ENCODE measurements at places on chromosomes 3 and 15. TPM values are rescaled to one million over a fixed set of nuclear protein-coding genes. Genes with fewer than 3 reads are reported as not detected.

The CASR gene
- total RNA-seq, result not detected

The VEPH1 gene
- not detected for total RNA-seq

DNA sequence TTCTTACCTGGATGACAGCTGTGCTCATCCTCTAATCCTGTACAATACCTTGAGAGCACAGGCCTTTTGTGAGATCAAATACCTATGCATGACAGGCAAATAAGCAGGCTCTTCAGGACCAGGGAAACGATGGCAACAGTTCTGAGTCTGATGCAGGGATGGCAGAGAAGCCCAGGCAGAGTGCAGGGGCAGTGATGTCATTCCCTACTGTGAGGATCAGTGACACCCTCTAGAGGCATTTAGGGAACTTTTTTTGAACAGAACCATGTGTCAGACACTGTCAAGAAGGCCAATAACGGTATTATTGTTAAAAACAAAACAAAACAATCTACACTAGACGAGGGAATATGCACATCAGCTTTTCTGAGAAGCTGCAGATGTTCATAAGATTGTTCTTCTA is 314.8 kb upstream of the CTDSPL start:
- no peaks in the 10 kb centered on the region for H3K4me1 ChIP-seq
- DNase-seq, result no peak
- H3K27ac ChIP-seq, result no peak overlapping the region
- no peaks in the 10 kb centered on the region for H3K36me3 ChIP-seq

- H3K27ac ChIP-seq, result no peak overlapping the region
- no peak for DNase-seq
- no peaks in the 10 kb centered on the region for H3K27me3 ChIP-seq
- no peaks in the 10 kb centered on the region for H3K4me1 ChIP-seq
Measured at GRCh38 chr3:185029086-185029485, 123.8 kb downstream of the C3orf70 start.

The CSPG5 gene
- total RNA-seq, result 0.17 TPM

The ISL2 gene
- total RNA-seq, result not detected

DNA sequence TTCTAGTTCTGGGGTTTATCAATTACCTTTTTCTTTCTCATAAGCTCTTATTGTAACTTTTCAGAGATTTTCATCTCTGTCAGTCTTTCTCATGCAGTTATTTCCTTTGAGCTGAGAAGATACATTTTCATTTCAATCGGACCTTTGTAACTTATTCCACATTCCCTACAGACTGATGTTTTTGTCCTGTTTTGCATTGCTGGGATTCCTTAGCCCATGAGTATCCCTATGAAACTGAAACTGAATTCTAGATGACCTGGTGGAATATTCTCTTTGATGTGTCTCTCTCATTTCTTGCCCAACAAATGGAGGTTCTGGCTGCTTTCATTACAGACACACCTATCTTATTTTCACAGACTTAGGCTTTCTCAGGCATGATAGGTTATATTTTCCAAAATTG is 10.5 kb upstream of the EPHA6 start:
- peaks cover 2% of the 10 kb centered on the region for H3K27me3 ChIP-seq
- no peak overlapping the region for H3K4me3 ChIP-seq
- H3K36me3 ChIP-seq, result no peaks in the 10 kb centered on the region
- DNase-seq, result no peak

The ZNF502 gene
- total RNA-seq, result 1.0 TPM

DNA sequence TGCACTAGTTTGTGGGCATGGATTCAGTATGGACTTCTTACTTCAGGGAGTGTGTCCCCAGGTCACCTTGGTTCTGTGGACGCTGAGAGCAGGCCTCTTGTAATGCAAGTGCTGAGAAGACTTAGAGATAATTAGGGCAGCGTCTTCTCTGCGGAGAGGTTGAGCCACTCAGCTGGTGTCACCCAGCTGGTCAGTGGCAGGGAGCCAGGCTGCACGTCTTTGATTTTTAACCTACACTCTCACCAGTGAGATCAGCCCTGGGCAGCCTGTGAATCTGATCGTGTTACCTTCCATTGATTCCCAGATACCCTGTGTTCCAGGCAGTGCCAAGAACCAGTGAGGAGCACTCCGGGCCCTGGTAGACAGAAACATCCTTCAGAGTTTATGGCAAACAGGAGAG is 92.6 kb downstream of the SLCO3A1 start:
- H3K36me3 ChIP-seq, result no peaks in the 10 kb centered on the region
- H3K27me3 ChIP-seq, result no peaks in the 10 kb centered on the region
- H3K4me1 ChIP-seq, result peaks cover 29% of the 10 kb centered on the region
- no peak for DNase-seq

DNA sequence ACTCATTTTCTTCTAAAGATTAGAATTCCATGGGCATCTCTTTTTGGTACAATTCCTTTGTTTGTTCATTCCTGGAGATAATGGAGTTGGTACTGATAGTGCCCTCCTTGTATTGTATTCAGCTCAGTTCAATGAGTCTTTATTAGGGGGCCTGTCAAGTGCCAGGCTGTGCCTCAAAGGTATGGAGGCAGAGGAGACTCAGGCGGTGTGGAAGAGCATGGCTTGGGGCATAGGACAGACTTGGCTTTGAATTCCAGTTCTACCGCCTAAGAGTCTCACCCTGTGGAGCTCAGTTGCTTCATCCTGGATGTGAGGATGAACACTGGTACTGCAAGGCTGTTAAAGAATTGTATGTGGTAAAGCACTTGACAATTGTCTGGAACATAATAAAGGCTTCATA is 196.6 kb upstream of the IL12A start:
- no peak for DNase-seq
- no peak overlapping the region for H3K27ac ChIP-seq
- no peak overlapping the region for H3K4me3 ChIP-seq
- no peaks in the 10 kb centered on the region for H3K36me3 ChIP-seq
- peaks cover 11% of the 10 kb centered on the region for H3K27me3 ChIP-seq

- peaks cover 7% of the 10 kb centered on the region for H3K4me1 ChIP-seq
- no peaks in the 10 kb centered on the region for H3K27me3 ChIP-seq
- H3K27ac ChIP-seq, result peak overlapping the region; percentile 46
- no peak for DNase-seq
- peaks cover 54% of the 10 kb centered on the region for H3K36me3 ChIP-seq
- H3K4me3 ChIP-seq, result no peak overlapping the region
Measured at GRCh38 chr3:67416703-67417102, 237.7 kb downstream of the SUCLG2 start.

DNA sequence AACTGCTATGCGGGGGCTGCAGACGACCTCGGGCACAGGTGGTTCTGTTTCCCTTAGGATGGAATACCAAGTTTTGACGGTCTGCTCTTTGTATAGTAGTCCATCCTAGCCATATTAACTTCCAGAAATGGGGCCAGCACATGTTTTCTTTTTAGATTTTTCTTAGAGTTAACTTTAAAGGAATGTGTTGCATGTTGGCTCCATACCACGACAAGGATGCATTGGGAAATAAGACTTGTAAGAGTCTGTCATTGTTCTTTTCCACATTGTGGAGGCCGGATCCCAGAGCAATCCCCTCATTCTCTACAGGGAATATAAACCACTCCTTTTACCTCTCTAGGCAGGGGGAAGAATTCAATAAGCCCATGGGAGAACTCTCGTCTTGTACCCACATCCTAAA is 87.1 kb upstream of the PLSCR4 start:
- H3K4me3 ChIP-seq, result no peak overlapping the region
- no peak overlapping the region for H3K27ac ChIP-seq
- no peaks in the 10 kb centered on the region for H3K27me3 ChIP-seq
- DNase-seq, result no peak
- no peaks in the 10 kb centered on the region for H3K4me1 ChIP-seq
- no peaks in the 10 kb centered on the region for H3K36me3 ChIP-seq

DNA sequence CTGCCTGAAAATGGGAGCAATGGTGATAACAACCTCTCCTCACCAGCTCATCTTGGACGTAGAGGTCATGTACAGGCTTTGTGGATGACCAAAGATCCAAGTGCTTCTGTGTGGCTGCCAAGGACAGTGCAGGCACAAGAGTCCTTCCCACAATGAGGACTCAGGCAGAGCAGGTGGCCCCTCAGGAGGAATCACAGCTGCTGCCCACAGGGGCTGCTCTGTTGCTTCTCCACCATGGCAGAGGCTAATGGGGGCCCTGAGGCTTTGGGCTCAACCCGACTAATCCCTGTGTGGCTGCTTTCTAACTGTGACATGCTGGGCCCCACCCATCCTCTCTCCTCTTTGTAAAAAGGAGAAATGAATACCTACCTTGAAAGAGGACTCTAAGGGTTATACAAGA is 58.1 kb upstream of the MRPS22 start:
- no peaks in the 10 kb centered on the region for H3K27me3 ChIP-seq
- H3K27ac ChIP-seq, result no peak overlapping the region
- H3K36me3 ChIP-seq, result no peaks in the 10 kb centered on the region
- H3K4me3 ChIP-seq, result no peak overlapping the region

- no peaks in the 10 kb centered on the region for H3K36me3 ChIP-seq
- H3K4me3 ChIP-seq, result no peak overlapping the region
- no peaks in the 10 kb centered on the region for H3K27me3 ChIP-seq
- H3K27ac ChIP-seq, result no peak overlapping the region
- no peaks in the 10 kb centered on the region for H3K4me1 ChIP-seq
Measured at GRCh38 chr3:73733746-73734145, 109.0 kb upstream of the PDZRN3 start.

The COL6A5 gene
- total RNA-seq, result not detected

DNA sequence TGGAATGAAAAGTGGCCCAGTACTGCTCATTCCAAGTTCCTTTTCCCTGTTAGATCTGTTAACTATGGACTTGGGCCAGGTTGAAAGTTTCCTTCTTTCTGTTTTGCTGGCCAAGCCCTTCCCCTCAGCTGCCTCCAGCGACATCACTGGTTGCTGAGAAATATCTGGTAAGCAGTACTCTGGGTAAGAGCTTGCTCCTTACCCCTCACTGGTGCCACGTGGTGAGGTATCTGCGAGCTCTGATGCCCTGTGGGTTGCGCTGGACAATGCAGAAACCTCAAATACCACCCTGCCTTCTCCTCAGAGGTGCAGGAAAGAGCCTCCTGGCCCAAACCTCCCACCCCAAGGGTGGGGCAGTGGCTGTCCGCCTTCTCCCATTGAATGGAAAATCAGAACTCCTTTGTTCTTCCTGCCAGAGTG is 42.9 kb upstream of the APH1B start:
- no peaks in the 10 kb centered on the region for H3K27me3 ChIP-seq
- no peak for DNase-seq
- H3K27ac ChIP-seq, result no peak overlapping the region
- no peak overlapping the region for H3K4me3 ChIP-seq
- H3K4me1 ChIP-seq, result peaks cover 74% of the 10 kb centered on the region
- peaks cover 7% of the 10 kb centered on the region for H3K36me3 ChIP-seq

All from activated naive CD4-positive, alpha-beta T cell treated with anti-CD3 and anti-CD28 coated beads for 36 hours (primary cell).